ENCODE measurements at places on chromosomes 16 and 17. TPM values are rescaled to one million over a fixed set of nuclear protein-coding genes. Genes with fewer than 3 reads are reported as not detected.

DNA sequence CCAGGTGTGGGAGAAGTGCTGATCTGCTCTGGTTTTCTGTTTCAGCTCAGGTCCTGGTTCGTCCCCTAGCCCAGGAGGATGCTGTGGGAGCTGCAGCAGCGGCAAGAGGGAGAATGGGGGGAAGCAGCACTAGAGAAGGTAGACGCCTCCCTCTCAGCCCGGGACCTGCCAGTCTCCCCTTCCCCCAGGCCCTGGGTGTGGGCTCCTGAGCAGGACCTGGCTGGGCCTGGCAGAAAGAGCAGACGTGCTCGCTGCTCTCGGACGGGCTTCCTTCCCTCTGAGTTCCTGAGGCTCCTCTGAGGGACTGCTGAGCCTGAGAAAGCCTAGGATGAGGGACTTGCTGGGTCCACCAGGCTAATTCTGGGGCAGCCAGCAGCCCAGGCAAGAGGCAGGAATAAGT, 3.1 kb downstream of the PRCD start:
- peaks cover 5% of the 10 kb centered on the region for H3K27me3 ChIP-seq
- no peak overlapping the region for H3K27ac ChIP-seq

GRCh38 chr16:30413112-30413806, 5.9 kb downstream of the ZNF771 start:
- peaks cover 17% of the 10 kb centered on the region for H3K4me1 ChIP-seq
- no peaks in the 10 kb centered on the region for H3K27me3 ChIP-seq
- H3K27ac ChIP-seq = no peak overlapping the region
- no peaks in the 10 kb centered on the region for H3K36me3 ChIP-seq
- no peak for DNase-seq

- H3K4me3 ChIP-seq = no peak overlapping the region
- no peak overlapping the region for H3K27ac ChIP-seq
- no peaks in the 10 kb centered on the region for H3K4me1 ChIP-seq
- no peaks in the 10 kb centered on the region for H3K27me3 ChIP-seq
- DNase-seq = no peak
Measured at GRCh38 chr16:50862818-50863643, 121.1 kb downstream of the CYLD start.

- peaks cover 3% of the 10 kb centered on the region for H3K36me3 ChIP-seq
- peak overlapping the region; percentile 55 for H3K4me3 ChIP-seq
- peak overlapping the region; percentile 96 for H3K27ac ChIP-seq
- DNase-seq = peak; percentile 72
- H3K27me3 ChIP-seq = no peaks in the 10 kb centered on the region
- H3K4me1 ChIP-seq = peaks cover 44% of the 10 kb centered on the region
Measured at GRCh38 chr16:53091466-53092211, 36.8 kb downstream of the CHD9 start.

- no peak for DNase-seq
- H3K4me1 ChIP-seq = no peaks in the 10 kb centered on the region
- H3K27ac ChIP-seq = no peak overlapping the region
Measured at GRCh38 chr17:30541802-30542201, 64.6 kb downstream of the GOSR1 start.

- DNase-seq = peak; percentile 72
- peak overlapping the region; percentile 16 for H3K4me3 ChIP-seq
- no peaks in the 10 kb centered on the region for H3K27me3 ChIP-seq
- peaks cover 32% of the 10 kb centered on the region for H3K4me1 ChIP-seq
- H3K27ac ChIP-seq = peak overlapping the region; percentile 75
Measured at GRCh38 chr16:50121721-50122445, 31.2 kb upstream of the TENT4B start.

DNA sequence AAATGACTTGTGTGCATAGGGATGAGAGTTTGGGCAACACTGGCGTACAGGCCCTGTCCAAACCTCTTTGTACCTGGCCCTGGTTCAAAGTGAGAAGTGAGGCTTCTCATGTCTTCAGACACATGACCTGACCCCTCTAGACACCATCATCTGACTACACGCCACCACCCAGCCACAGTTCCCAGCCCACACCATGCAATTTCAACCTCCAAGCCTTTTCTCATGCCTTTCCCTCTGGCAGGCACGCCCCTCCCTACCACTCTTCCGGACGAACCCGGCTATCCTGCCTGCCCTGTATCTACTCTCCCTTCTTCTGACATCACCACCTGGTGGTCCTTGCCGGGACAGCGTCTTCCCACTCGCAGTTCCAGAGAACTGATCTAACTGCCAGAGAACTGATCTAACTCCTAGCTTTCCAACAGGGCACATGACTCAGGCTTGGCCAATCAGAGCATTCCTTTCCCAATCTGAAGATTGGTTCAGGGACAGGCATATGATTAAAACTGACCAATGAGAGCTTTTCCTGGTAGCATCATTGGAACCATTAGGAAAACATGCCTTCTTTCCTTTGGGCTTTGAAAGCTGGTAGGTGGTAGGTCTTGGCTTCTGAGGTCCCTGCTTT, 27.1 kb upstream of the IL21R start:
- DNase-seq = peak; percentile 90
- H3K4me3 ChIP-seq = peak overlapping the region; percentile 56
- H3K27me3 ChIP-seq = no peaks in the 10 kb centered on the region
- H3K27ac ChIP-seq = peak overlapping the region; percentile 72
- peaks cover 61% of the 10 kb centered on the region for H3K4me1 ChIP-seq

- DNase-seq = no peak
- no peak overlapping the region for H3K4me3 ChIP-seq
- no peaks in the 10 kb centered on the region for H3K27me3 ChIP-seq
- H3K4me1 ChIP-seq = no peaks in the 10 kb centered on the region
- H3K36me3 ChIP-seq = no peaks in the 10 kb centered on the region
Measured at GRCh38 chr16:27188633-27189032, 14.7 kb upstream of the KDM8 start.

GRCh38 chr17:79954281-79955166, 81.1 kb downstream of the TBC1D16 start:
- no peak for DNase-seq
- no peaks in the 10 kb centered on the region for H3K36me3 ChIP-seq
- H3K27ac ChIP-seq = no peak overlapping the region
- no peaks in the 10 kb centered on the region for H3K4me1 ChIP-seq
- no peak overlapping the region for H3K4me3 ChIP-seq

GRCh38 chr17:76927577-76927976, 59.4 kb downstream of the MGAT5B start:
- no peak overlapping the region for H3K27ac ChIP-seq
- no peak overlapping the region for H3K4me3 ChIP-seq
- no peaks in the 10 kb centered on the region for H3K4me1 ChIP-seq
- H3K27me3 ChIP-seq = no peaks in the 10 kb centered on the region
- H3K36me3 ChIP-seq = no peaks in the 10 kb centered on the region

DNA sequence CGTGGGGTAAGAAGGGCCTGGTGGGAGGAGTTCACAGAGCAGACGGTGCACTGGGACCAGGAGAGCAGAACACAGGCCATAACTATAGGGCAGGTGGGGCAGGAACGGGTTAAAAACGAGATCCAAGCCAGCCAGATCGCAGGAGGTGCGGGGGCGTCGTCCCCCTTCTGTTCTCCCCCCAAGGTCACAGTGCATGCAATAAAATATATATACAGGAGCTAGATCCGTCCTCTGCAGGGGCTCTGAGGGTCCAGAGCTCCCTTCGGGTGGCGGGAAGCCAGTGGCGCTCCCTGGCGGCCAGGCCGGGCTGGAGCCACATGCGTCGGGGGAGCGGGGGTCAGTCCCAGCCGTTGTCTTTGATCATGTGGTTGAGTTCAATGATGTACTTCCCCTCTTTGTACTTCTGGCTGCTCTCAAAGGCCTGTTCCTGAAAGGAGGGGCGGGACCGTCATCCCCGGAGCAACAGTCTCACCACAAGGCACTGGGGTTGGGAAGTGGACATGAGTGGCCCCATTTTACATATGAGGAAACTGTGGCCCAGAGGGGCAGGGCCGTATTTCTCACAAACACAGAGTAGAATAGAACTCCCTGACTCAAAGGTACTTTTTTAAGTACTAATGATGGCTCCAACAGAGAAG, 768 bp upstream of the TBX6 start:
- peak overlapping the region; percentile 72 for H3K4me3 ChIP-seq
- no peaks in the 10 kb centered on the region for H3K27me3 ChIP-seq
- DNase-seq = peak; percentile 93
- peak overlapping the region; percentile 88 for H3K27ac ChIP-seq
- H3K36me3 ChIP-seq = no peaks in the 10 kb centered on the region

Gene DNAI2
- total RNA-seq = 0.15 TPM

Gene SEPTIN12
- total RNA-seq = not detected

Gene HAS3
- 0.56 TPM for total RNA-seq

Gene TMEM92
- 0.21 TPM for total RNA-seq

Gene MT1F
- total RNA-seq = 1.1 TPM
